A549 treated with AZD2906 at 1 μM for 4 hours (cell line): ENCODE measurements at places on chromosomes 5 and 9. TPM values are rescaled to one million over a fixed set of nuclear protein-coding genes. Genes with fewer than 3 reads are reported as not detected.

PCDHGA3 gene
- 0.02 to 0.03 TPM in 2 of 5 replicates, not detected in the others for total RNA-seq

SGCD gene
- total RNA-seq = 3.2 to 5.4 TPM (median 4.1 TPM) in 5 replicates

PCDHGA10 gene
- total RNA-seq = 0.02 to 0.03 TPM in 2 of 5 replicates, not detected in the others

ARSI gene
- 30.6 to 37.4 TPM (median 32.4 TPM) in 5 replicates for total RNA-seq

LCN15 gene
- total RNA-seq = 0.05 to 0.09 TPM (median 0.09 TPM) in 3 of 5 replicates, not detected in the others

ADCY2 gene
- not detected in 5 replicates for total RNA-seq

PIP5KL1 gene
- total RNA-seq = 1.1 to 2.4 TPM (median 1.8 TPM) in 5 replicates

NR2F1 gene
- total RNA-seq = 4.1 to 5.2 TPM (median 4.7 TPM) in 5 replicates

RAPGEF1 gene
- total RNA-seq = 39.7 to 46.4 TPM (median 44.8 TPM) in 5 replicates

SMIM23 gene
- total RNA-seq = not detected in 5 replicates

PCDHGC4 gene
- total RNA-seq = 0.02 to 0.07 TPM in 2 of 5 replicates, not detected in the others

NUTM2G gene
- total RNA-seq = not detected in 5 replicates

ANKRD18B gene
- 3.7 to 5.8 TPM (median 4.8 TPM) in 5 replicates for total RNA-seq

PROB1 gene
- total RNA-seq = 0.16 to 0.24 TPM (median 0.19 TPM) in 5 replicates

SLC9A3 gene
- total RNA-seq = 2.0 to 2.3 TPM (median 2.2 TPM) in 5 replicates

FOXD4 gene
- 0.13 to 0.57 TPM (median 0.37 TPM) in 5 replicates for total RNA-seq

NR5A1 gene
- 0.07 to 0.20 TPM (median 0.17 TPM) in 5 replicates for total RNA-seq

EMB gene
- 4.6 to 6.5 TPM (median 5.6 TPM) in 5 replicates for total RNA-seq

PCDH12 gene
- total RNA-seq = not detected in 5 replicates

PCDHGA5 gene
- 0.13 to 0.17 TPM (median 0.16 TPM) in 5 replicates for total RNA-seq

PCBD2 gene
- total RNA-seq = 9.7 to 11.2 TPM (median 10.7 TPM) in 5 replicates

SKIC3 gene
- 17.3 to 24.2 TPM (median 21.6 TPM) in 5 replicates for total RNA-seq

SPINK6 gene
- total RNA-seq = 0.28 to 0.75 TPM (median 0.36 TPM) in 5 replicates

TAF11L11 gene
- 0.07 to 0.17 TPM (median 0.10 TPM) in 4 of 5 replicates, not detected in the other for total RNA-seq

SPARC gene
- total RNA-seq = 14.7 to 22.4 TPM (median 17.8 TPM) in 5 replicates

UBQLN1 gene
- 99.5 to 121 TPM (median 105 TPM) in 5 replicates for total RNA-seq

ANKRD34B gene
- total RNA-seq = 0.03 to 0.15 TPM (median 0.06 TPM) in 5 replicates

RAB3C gene
- not detected in 5 replicates for total RNA-seq
